Activated CD4-positive, CD25-positive, alpha-beta regulatory T cell treated with anti-CD3 and anti-CD28 coated beads, Interleukin-2, amount 50 U/mL, for 16 hours (primary cell): ENCODE measurements at places on chromosomes 5 and 9.

DNA sequence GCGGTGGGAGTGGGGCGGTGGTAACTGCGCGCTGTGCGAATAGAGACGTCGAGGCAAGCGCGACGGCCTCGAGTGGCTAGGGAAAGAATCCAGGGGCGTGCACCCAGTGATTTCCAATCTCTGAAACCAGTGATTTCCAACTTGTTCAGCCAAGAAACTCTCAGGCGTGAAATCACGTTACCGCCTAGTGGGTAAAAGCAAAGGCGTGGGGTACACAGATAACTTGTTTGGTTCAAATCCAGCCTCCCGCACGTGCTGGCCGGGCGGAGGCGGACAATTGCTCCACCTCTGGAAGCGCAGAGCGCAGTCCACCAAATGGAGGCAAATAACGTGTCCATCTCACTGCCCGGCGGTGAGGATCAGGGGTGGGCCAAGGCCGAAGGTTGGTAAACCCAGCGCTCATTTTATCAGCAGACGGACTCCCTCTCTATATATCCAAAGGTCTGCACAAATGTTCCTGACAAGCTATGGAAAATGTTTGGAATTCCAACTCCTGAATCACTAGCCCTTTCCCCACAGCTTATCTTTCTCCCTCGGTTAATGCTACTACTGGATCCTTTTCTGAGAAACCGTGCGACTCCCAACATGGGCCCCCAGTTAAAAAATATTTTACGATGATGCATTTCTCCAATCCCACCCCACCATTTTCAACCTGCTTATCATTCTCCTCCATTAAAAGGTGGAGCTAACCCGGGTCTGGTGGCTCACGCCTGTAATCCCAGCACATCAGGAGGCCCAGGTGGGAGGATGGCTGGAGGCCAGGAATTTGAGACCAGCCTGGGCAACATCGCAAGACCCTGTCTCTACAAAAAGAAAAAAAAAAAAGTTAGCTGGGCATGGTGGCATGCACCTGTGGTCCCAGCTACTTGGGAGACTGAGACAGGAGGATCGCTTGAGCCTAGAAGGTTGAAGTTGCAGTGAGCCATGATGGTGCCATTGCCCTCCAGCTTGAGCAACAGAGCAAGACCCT is 950 bp upstream of the FNBP1 start:
- no peak for DNase-seq

GRCh38 chr5:132505641-132506040 is 15.1 kb upstream of the IRF1 start:
- DNase-seq: no peak

DNA sequence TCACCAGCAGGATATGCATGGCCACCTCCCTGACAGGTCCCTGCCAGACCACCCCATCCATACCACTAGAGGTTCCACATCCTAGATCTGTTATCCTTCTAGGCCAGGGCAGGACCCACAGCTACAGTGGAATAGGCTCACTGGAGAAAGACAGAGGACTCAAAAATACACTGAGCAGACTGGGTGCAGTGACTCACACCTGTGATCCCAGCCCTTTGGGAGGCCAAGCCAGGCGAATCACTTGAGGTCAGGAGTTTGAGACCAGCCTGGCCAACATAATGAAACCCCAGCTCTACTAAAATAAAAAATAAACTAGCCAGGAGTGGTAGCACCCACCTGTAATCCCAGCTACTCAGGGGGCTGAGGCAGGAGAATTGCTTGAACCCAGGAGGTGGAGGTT is 56.5 kb upstream of the TESK1 start:
- DNase-seq: no peak

- no peak for DNase-seq
Observed at GRCh38 chr5:73218552-73219171, 45.7 kb downstream of the TMEM174 start.

DNA sequence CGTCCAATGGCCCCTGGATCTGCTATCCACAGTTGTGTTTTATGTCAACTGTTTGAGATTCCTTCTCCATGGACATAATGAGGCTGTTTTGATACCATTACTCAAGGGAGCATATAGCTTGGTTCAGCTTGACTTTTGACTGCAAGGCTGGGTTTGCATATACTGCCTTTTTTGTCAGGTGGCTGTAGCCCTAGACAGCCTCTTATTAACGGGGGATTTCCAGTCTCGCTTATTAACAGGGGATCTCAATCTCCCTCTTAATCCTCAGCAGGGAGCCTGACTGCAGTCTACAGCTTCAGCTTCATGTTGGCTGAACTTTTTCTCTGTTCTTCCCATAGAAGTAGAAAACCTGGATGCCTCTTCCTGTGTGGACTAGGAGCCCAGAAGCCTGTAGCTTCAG is 73.7 kb upstream of the TNC start:
- DNase-seq: no peak

GRCh38 chr5:165559645-165560044 is 2054.2 kb downstream of the MAT2B start:
- no peak for DNase-seq

DNA sequence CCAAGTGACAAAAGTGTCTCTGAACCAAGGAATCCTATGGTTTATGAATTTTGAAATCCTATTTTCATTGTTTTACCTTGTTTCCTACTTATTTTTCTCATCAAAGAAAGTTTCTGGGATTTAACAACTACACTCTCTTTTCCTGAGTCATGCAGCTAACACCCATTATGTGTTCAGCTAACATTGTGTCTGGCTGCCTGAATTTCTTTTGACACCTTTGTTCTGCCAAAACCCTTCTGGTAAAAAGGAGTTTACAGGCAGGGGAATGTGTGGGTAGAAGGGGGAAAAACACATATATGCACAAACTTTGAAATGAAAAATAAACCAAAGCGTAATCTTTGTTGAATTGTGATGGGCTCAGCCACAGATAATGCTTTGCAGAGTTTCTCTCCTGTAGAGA is 146.2 kb downstream of the COX7C start:
- no peak for DNase-seq

DNA sequence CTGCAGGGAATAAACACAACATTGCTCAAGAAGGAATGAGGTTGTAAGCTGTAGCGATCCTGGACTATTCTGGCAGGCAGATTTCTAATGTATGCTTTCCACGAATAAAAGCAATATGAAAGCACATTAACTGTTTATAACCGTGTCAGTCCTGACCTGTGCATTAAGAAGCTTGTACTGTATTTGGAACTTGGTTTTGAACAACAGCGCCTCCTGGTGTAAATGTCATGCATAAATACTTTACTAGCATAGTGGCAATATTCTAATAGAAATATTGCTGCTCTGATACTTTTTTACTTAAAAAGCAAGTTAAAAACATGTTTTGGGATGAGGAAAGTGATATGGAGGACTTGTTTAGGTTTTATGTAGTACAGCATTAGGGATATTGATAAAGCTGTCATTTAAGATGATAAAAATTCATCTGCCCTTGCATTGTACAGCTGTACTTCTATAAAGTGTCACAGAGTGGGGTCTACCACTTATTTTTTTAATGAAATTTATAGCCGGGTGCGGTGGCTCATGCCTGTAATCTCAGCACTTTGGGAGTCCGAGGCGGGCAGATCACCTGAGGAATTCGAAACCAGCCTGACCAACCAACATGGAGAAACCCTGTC is 70.7 kb upstream of the GNE start:
- peak; percentile 26 for DNase-seq

GRCh38 chr9:89408628-89409101 is 89.2 kb downstream of the SEMA4D start:
- DNase-seq: no peak

GRCh38 chr5:89901983-89902382 is 507.6 kb downstream of the CETN3 start:
- DNase-seq: no peak

DNA sequence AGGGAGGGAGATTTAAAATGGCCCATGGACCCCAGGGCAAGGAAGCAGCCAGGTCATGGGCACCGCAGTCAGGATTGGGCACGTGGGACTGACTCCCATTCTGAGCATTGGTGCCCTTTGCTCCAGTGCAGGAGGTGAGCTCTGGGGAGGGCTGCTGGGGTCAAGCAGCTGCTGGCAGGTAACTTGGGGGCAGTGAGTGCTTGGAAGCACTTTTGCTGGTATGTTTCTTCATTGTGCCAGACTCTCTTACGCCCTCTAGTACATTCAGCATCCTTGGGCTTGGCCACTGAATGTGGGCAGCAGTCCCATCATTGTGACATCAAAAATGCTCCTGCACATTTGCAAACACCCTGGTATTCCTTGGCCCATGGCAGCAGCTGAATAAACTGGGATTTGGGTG is 32.7 kb downstream of the PRRC2B start:
- DNase-seq: no peak

- DNase-seq: peak; percentile 12
Observed at GRCh38 chr9:96418920-96419690, 935 bp upstream of the ZNF367 start.

GRCh38 chr9:81754245-81754644 is 64.9 kb upstream of the TLE1 start:
- DNase-seq: no peak

GRCh38 chr9:69582544-69583297 is 89.5 kb downstream of the APBA1 start:
- DNase-seq: no peak

GRCh38 chr9:4366591-4367330 is 66.9 kb upstream of the GLIS3 start:
- no peak for DNase-seq

GRCh38 chr5:136052692-136053335 is 24.0 kb downstream of the TGFBI start:
- DNase-seq: no peak

- no peak for DNase-seq
Observed at GRCh38 chr9:38250279-38251035, 142.0 kb upstream of the ALDH1B1 start.

DNA sequence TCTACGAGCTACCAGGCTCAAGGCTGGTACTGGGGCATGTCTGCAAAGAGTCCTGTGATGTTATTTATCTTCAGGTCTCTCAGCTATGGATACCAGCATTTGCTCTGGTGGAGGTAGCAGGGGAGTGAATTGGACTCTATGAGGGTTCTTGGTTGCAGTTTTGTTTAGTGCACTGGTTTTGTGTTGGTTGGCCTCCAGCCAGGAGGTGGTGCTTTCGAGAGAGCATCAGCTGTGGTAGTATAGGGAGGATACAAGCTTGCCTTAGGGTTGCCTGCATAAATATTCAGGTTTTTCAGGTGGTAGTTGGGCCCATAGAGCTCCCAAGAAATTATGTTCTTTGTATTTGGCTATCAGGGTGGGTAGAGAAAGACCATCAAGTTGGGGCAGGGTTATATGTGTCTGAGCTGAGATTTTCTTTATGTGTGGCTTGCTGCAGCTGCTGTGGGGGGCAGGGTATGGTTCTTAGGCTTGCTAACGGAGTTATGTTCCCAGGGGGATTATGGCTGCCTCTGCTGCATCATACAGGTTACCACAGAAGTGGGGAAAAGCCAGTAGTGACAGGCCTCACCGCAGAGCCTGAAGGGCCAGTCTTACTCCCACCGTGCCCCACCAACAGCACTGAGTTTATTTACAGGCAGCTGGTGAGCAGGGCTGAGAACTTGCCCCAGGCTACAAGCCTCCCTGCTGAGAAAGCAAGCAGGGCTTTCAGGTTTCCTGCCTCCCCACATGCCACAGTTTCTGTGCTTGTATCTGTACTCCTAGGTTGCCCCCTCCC is 9.7 kb upstream of the RIOK2 start:
- DNase-seq: no peak

DNA sequence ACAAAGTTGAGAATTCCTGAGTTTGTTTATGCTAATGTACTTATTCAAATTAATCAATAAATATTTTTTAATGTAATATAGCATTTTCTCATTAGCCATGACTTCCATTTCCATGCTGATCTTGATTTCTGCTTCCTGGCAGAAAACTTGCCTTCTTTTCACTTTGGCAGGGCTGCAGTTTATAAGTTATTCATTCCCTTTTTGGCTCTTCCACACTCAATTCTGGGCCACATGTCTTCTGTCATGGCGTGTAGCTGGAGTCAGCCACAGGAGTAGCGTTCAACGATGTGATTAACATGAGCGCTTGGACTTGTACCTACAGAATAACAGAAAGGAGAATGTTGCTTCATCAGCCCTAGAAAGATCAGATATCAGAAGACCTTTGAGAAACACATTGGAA is 172.9 kb downstream of the CFAP90 start:
- DNase-seq: no peak

DNA sequence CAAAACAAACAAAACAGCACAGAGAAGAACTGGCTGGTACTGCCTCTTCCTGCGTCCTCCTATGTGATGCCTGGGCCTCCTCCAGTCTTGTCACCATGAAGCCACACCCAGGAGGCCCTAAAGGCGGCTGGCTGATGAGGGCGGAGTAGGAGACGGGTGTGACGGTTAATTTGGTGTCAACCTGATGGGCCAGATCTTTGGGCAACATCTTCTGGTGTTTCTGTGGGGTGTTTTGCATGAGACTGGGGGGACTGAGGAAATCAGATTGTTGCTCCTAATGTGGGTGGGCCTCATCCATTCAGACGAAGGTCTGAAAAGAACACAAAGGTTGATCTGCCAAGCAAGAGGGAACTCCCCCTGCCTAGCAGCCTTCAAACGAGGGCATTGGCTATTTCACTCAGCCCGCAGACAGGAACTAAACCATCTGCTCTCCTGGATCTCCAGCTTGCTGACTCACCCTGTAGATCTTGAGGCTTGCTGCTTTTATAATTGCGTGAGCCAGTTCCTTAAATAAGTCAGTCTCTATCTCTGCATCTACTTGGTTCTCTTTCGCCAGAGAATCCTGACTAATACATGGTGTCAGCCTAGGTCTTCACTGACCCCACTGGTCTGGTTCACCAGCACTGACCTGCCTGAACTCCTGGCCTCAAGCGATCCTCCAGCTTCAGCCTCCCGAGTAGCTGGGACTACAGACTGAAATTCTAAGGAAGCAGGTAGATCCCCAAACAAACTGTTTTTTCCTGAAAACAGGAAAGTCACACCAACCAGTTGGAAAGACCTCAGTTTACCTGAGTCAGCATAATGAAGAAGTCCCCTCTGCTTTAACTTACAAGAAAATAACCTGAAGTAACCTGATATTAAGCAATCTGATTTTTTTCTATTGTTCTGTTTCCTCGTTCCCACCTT is 12.8 kb upstream of the ZFP62 start:
- DNase-seq: peak; percentile 5
